ENCODE measurements at places on chromosomes 11 and 22.

GRCh38 chr11:69316956-69317355, 23.0 kb downstream of the MYEOV start:
- no peak for DNase-seq

- no peak for DNase-seq
Measured at GRCh38 chr22:24059121-24059520, 48.0 kb downstream of the CABIN1 start.

GRCh38 chr11:50333861-50334260, 301.2 kb downstream of the OR4C45 start:
- DNase-seq: no peak

DNA sequence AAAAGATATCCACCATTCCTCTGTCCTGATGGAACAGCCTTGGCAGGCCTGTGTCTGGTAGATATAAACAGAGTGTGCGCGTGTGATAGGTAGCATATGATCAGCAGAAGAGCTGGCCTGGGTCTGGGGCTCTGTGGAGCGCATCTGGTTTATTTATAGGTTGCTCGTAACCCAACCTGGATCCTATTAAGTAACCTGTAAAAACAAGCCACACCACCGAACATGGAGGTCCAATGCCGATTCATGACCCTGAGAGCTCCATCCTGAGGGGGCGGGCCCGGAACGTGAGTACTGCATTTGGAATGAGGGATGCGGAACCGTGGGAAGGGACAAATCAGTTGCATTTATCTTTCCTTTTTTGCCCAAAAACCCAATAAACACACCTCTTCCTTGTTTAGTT, 31.9 kb upstream of the APOL5 start:
- DNase-seq: no peak

GRCh38 chr11:44241851-44242250, 68.1 kb downstream of the ALX4 start:
- DNase-seq: no peak

- no peak for DNase-seq
Measured at GRCh38 chr22:21896951-21897513, 29.6 kb upstream of the MAPK1 start.

- no peak for DNase-seq
Measured at GRCh38 chr11:12269446-12270214, 107.7 kb upstream of the PARVA start.

GRCh38 chr22:42780070-42780540, 59.4 kb upstream of the A4GALT start:
- DNase-seq: no peak

GRCh38 chr11:69156235-69156639, 502 bp downstream of the SMIM38 start:
- DNase-seq: no peak

GRCh38 chr11:45901626-45902025, 5.4 kb downstream of the FREY1 start:
- no peak for DNase-seq

DNA sequence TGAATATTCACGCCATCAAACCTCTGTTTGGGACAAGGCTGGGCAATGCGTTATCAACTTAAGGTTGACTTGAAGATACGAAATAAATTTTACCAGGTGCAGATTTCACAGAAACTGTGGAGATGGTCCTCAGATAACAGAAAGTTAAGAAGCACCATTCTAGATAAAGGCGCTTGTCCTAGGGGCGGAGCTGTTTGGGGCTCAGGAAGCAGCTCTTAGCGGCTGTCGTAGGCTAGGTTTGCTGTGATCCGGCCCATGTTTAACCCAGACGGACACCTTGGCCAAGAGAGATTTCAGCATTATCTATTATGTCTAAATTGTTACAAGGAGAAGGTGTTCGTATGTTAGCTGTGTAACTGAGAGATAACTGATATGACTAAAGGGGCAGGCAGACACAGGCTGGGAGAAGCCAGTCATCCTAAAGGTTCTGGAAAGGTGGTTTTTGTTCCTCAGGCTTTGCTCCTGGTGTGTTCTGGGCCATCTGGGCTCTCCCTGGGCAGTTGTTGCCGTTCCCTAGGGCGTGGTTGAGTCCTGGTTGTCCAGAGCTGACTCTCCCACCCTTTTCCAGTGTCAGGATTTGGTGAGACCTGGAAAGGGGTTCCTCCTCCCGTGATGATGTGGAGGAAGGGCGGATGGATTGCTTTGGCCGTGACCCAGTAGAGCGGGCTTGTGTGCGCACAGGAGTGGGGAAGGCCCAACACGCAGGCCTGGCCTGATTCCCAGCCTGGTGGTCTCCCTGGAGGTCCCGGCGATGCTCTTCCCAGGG, 25.8 kb downstream of the TPCN2 start:
- DNase-seq: no peak

- DNase-seq: no peak
Measured at GRCh38 chr11:8206251-8207079, 37.6 kb upstream of the RIC3 start.

- DNase-seq: no peak
Measured at GRCh38 chr11:64044730-64045393, 9.1 kb downstream of the FLRT1 start.

DNA sequence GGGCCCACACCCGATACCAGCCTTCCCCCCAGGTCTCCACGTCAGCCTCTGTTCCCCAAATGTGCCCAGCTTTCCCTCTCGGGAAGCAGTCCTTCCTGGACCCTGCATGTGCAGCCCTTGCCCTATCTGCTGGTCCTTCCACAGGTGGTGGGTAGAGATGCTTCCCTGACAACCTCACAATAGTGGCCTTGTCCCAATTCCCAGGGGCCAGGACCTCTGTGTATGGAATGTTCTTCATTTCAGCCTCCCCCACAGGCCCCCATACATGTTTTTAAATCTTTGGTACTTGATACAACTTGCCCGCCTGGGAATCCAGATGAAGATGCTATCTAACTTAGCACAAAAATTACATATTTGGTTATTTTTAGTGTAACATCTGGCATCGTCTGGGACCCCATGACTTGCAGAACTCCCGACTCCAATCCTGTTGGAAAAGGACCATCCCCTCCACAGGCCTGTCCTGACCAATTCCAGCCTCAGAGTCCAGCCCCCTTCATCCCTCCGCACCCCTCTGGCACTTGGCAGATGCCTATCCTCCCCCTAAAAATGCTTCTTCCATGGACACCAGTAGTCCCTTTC, 39.5 kb downstream of the ANO1 start:
- DNase-seq: no peak

- no peak for DNase-seq
Measured at GRCh38 chr11:34351687-34352469, 5.9 kb downstream of the ABTB2 start.

DNA sequence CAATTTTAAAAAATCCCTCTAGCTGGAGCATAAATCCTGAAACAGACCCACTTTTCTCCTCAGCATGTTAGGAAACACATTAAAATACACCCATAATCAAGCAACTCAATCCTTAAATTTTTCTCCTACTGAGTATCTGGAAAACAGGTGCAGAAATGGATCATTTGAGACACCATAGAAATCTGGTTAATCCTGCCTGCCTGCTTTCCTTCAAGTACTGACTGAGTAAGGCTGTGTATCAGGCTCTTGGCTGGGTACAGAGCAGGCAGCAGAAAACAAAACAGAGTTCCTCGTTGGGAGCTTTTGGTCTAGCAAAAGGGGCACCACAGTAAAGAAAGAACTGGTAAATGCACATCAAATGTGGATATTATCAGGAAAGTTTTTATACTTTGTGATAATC, 1.9 kb downstream of the KCNQ1OT1 start:
- DNase-seq: no peak

- no peak for DNase-seq
Measured at GRCh38 chr11:119450590-119451326, 27.8 kb upstream of the THY1 start.

GRCh38 chr11:44475114-44475686, 90.3 kb upstream of the CD82 start:
- no peak for DNase-seq

- no peak for DNase-seq
Measured at GRCh38 chr11:114322934-114323333, 26.7 kb downstream of the NNMT start.

- no peak for DNase-seq
Measured at GRCh38 chr11:8058216-8058615, 22.8 kb upstream of the TUB start.

GRCh38 chr11:75582895-75583717, 21.1 kb downstream of the SERPINH1 start:
- DNase-seq: no peak

DNA sequence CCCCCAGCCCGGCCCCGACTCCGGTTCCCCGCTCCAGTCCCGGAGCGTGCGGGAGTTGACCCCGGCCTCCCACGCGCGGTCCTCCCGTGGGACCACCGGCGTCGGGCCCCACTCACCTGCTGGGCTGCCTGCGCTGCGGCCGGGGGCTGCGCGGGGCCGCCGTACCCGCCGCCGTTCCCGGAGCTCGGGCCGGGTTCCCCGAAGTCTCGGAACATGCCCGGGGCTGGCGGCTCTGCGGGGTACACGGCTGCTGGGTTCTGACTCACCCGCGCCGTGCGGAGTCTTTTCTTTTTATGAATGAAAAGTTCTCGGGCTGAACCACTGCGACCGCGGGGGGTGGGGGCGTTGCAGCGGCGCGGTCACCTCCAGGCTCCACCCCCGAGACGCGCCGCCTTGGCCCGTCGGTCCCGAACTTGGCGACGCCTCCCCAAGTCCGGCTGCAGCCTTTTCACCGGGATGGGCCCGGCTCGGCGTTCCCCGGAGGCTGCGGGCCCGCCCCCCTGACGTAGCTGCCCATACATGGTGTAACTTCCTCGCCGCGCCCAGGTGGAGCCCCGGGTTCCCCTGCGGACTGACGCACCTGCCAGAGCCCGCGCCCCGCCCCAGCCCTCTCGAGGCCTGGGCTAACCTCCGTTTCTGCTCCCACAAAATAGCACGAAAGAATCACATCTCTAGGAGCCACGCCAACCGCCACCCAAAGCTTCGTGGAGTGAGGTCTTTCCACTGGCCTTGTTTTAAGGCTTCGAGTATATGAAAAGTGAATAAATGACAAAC, at the start of gene FOSL1:
Gene FOSL1, minus strand, starts transcription at position 264 of the 774 bp plus-strand sequence. Its CDS starts 49 bp downstream, at position 215.
- DNase-seq: peak; percentile 57

GRCh38 chr11:109018639-109019038, 353.8 kb downstream of the DDX10 start:
- no peak for DNase-seq

GRCh38 chr11:8034106-8034585, 46.9 kb upstream of the TUB start:
- DNase-seq: no peak

GRCh38 chr11:68269414-68270081, 2.2 kb downstream of the C11orf24 start:
- DNase-seq: no peak

GRCh38 chr22:45584121-45584570, 81.5 kb downstream of the FBLN1 start:
- no peak for DNase-seq

- DNase-seq: no peak
Measured at GRCh38 chr11:126357055-126357962, 1.8 kb downstream of the ST3GAL4 start.

DNA sequence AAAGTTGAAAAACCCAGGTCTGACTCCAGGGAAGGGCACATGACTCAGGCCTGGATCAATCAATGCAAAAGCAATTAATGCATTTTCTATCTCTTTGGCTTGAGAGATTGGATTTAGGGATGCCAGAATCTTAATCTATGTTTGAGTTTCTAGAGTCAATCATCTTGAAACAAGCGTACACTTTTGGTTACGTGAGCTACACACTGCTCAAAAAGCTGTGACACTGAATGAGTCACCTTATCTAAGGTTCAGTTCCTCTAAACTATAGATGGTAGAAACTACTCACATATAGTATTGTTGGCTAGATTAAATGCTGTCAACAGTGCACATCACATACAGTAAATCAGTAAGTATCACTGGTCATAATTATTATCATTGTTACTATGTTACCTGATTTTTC, 24.2 kb downstream of the MRE11 start:
- DNase-seq: no peak

DNA sequence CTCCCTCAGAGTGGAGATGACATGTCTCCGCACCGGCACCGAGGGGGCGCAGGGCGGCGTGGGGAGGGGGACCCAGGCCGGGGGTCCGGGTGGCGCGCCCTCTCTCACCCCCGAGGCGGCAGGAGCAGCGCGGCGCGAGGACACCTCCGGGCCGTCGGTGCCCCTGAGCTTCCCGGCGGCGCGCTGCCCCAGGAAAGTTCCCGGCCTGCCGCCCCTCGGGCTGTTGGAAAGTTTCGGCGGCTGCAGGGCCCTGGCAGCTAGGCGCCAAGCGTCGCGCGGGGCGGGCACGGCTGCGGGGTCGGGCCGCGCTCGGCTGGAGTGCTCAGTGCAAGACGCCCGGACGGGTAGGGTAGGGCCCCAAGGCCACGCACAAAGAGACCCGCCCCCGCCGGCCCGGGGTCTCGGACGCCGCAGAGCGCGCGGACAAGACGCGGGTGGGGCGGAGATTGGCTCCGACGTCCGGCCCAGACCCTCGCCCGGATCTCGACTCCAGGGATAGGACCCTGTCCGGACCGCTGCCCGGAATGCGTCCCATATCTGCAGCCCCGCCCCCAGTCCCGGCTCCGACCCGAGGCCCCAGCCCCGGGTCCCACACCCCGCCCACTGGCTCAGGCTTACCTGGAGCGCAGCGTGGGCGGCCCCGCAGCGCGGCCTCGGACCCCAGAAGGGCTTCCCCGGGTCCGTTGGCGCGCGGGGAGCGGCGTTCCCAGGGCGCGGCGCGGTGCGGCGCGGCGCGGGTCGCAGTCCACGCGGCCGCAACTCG, 471 bp downstream of the ARVCF start:
- DNase-seq: no peak

- DNase-seq: no peak
Measured at GRCh38 chr11:78349624-78350023, 68.0 kb downstream of the GAB2 start.

GRCh38 chr11:85809191-85809590, 1.8 kb downstream of the SYTL2 start:
- no peak for DNase-seq
